ENCODE measurements at places on chromosomes 1 and 21.
A peak's percentile ranks its signal among the peaks of the same experiment; 100 is the strongest.

- DNase-seq: no peak
These were observed 14.6 kb downstream of the EXOC8 start for GRCh38 chr1:231322880-231323530.

GRCh38 chr1:113868387-113869083 is 3.0 kb downstream of the PTPN22 start:
- DNase-seq: no peak

DNA sequence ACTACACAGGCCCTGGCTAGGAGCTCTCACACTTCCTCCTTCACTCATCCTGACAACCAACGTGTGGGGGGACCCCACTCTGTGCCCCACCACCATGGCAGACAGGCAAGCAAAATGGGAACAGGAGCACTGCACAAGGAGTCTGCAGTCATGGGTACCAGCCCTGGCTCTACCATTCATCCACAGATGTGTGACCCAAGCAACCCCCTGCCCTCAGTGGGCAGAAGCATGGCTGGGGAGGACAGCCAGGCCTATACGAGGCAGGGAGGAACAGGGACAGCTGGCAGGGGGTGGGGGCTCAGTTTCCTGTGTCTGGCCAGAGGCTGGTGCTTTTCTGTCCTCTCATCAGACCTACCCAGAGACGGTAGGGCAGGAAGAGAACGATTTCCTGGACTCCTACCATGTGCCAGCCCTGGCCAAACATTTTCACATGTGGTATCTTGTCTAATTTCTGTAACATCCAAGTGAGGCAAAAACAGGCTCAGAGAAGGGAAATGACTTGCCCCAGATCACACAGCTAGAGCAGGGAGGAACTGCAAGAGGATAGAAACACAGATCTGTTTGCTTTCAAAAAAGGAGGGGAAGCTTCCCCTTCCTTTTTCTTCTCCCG is 178.0 kb downstream of the HIVEP3 start:
- DNase-seq: no peak

GRCh38 chr1:232883992-232884661 is 66.3 kb upstream of the NTPCR start:
- no peak for DNase-seq

DNA sequence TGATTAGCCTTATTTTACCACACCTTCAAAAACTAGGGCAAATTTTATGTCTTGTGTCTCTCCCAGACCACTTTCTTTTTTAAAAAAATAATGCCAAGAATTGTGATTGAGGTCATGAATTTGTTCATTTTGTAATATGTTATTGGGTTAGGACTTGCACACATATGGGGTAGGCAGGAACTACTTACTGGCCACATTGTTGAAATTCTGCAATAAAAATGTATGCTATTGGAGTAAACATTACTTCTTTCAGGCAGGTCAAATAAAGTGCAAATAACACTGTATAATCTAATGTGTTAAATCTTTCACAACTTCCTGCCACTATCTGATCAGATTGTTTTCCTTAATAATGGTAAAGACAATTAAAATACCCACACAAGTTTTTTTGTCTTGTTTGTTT is 166.6 kb upstream of the COL11A1 start:
- no peak for DNase-seq

GRCh38 chr1:56409112-56409691 is 170.2 kb downstream of the PLPP3 start:
- no peak for DNase-seq

- no peak for DNase-seq
These were observed 176.8 kb upstream of the PDE4B start for GRCh38 chr1:65615859-65616258.

GRCh38 chr1:220149742-220150141 is 55.8 kb downstream of the IARS2 start:
- no peak for DNase-seq

DNA sequence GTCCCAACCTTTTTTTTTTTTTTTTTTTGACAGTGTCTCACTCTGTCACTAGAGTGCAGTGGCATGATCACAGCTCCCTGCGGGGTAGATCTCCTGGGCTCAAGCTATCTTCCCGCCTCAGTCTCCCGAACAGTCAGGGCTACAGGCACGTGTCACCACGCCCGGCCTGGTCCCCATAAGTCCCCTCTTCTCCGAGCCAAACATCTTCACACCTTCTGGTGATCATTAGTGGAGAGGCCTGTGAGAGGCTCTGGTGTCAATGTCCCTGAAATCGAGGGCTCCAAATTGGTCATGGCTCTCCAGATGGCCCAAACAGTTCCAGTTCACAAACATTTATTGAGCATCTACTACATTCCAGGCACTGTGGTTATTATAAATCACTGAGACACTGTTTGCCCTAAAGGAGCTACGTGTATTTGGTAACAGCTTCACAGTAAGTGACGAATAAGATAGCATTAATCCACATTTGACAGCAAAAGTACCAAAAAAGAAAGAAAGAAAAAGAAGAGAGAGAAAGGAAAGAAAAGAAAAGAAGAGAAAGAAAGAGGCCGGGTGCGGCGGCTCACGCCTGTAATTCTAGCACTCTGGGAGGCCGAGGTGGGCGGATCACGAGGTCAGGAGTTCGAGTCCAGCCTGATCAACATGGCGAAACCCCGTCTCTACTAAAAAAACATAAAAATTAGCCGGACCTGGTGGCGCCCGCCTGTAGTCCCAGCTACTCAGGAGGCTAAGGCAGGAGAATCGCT is 867 bp upstream of the TIMM17A start:
- no peak for DNase-seq

DNA sequence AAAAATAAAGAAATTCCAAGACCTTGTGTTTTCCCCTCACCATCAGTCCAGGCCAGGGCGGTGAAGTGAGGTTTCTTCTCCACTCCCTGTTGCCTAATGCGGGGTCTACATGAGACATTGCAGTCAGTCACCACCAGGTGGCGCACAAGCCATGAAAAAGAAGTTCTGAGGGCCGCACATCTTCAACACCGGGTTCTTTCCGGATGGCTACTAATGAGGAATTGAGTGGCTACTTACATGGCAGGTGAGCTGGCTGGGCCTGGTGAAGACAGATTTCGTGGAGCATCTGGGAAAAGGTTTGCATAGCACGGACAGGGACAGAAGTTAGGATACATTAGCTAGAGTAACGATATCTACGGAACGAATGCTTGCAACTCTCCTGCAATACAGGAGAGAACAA is 15.8 kb upstream of the S100A11 start:
- peak; percentile 28 for DNase-seq

- no peak for DNase-seq
These were observed 111.7 kb downstream of the NAV1 start for GRCh38 chr1:201650623-201650933.

DNA sequence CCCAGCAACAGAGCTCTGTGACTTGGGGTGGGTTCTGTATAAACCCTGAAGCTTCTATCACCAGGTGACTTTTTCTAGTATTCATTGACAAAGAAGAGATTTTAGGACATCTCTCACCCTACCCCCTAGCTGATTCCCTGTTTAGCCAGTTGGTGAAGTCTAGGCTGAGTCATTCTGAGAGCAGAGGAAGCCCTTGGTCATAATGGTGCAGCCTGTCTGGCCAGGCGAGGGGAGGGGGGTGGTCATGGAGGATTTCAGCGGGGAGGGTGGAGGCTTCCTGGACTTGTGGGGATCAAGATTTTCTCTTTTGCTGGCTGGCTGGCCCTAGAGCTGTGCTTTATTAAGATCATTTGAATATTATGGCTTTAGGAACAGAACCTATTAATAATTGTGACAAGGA is 262.6 kb downstream of the CAMTA1 start:
- no peak for DNase-seq

DNA sequence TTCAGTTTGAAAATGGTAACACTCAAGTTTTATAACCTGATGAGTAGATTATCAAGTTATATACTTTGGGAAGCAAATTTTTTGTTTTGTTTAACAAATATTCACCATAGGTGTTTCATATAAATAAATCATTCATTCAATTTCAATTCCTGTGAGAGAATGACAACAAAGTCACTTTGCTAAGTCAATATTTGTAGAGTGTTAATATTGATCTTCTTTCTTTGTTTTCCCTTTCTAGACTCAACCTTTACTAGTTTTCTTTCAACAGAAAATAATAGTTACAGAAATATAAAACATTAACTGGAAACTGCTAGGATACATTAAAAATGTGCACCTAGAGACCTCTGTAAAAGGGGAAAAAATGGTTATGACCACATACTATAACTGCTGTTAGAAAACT is 11.1 kb downstream of the EFCAB7 start:
- DNase-seq: no peak

DNA sequence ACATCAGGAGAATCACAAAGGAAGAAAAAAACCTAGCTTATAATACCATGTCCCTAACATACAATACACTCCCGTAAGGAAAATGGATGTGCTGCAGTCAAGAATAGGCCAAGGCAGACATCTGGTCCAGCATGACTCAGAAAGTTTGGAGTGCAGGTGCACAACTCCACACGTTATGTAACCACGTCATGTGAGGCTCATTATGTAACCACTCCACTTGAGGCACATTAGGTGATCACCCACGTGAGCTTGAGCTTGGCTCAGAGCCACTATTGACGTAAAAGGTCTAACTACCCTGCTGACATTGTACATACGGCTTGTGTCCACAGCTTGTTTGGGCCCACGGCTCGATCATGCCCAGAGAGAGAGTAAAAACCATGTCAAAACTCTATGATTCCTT is 99.8 kb upstream of the C1orf21 start:
- no peak for DNase-seq

GRCh38 chr1:2988256-2988655 is 33.0 kb upstream of the ACTRT2 start:
- no peak for DNase-seq

DNA sequence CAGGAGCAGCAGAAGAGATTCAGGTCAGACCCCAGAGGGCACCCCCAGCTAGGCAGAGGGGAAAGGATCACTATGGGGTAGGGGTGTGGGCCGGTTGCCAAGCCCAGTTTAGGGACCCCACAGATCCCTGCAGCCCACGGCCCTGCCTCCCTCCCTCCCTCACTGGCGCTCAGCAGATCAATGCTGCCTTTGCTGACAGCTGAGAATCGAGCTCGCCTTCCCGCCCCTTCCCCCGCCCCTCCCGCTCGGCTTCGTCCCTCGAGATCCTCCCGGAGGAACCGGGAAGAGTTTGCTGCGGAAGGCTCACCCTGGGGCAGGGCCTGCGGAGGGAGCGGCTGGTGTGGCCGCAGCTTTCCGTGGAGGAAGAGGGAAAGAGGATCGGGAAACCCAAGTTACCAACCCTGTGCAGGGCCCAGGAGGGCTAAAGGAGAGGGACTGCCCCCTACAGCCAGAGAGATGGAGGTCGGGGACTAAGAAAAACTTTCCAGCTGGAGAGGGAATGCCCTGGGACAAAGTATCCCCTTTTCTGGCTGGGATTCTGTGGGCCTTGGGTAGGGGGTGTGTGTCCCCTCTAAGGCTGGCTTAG is 1.1 kb upstream of the KCNQ4 start:
- DNase-seq: no peak

DNA sequence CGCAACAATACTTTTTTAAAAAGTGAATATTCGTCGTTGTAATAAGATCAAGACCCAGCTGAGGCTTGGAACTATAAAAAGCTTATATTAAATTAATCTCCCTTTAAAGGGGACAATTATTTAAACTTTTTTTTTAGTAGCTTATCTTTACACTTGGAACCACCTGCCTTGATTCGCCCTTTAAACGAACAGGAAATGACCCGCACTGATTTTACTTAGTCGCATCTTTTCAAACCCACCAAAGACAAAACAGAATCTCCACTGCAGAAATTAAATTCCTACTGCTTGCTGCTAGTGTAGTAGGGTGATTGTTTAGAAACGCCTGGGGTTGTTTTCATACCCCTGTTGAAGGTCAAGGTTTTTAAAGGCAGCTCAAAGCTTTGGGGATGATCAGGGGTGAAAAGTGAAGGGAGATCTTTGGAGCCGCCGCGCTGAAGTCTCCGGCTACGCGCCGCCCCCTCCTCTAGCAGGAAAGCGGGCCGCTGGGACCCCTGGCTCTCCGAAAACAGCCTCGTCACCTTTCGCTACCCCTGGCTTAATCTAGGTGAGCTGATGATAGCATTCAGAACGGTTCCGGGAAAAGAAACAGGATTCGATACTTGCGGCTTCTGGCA is 163.4 kb downstream of the RUNX1 start:
- DNase-seq: no peak

DNA sequence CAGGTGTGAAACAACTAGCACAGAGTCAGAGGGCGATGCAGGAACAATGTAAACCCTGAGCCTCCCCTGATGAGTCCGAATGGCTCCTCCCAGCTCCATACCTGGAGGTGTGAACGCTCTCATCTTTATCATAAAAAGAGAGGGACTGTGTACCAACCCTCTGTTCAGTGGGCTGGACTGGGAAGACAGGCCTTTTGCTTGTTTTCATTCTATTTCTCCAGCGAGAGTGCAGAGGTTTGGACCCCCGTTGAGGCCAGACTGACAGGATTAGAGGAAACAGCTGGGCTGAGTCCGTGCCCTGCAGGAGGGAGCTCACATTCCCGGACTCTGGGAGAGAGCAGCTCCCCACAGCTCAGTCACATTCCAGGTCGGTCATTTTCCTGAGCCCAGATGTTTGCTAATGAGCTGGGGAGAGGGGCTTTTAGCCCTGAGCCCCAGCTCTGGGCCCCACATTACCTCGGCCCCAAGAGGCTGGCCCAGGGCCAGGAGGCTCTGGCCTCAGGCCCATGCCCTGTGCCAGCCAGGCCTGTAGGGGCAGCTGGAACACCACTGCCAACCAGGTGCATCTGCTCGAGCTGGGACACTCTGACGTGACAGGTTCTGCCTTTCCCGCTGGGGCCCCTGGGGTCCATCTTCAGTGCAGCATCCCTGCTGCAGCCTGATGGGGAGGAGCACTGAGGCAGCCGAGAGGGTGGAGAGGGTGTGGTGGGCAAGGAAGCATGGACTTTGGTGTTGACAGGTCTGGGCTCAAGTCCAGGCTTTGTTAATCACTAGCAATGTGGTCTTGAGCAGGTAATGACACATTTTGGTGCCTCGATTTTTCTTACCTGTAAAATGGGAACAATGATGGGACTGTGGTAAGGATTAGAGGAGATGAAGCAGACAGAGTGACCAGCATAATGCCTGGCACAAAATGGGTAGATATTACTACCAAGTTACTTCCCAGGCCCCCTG is 3.5 kb upstream of the NBL1 start:
- DNase-seq: no peak

DNA sequence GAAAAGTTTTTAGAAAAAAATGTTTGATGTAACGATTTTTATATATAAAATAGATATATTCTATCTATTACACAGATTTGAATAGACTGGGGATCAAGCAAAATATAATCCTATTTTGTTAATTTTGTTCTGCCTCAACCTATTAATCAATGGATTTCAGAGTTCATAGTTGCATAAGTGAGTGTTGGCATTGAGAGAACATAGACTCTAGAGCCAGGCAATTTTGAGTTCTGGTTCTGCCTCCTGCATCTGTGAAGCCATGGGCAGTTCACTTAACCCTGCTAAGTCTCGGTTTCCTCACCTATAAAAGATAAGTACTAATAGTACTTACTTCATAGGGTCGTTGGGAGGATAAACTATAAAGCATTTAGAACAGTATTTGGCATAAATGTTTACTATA is 13.6 kb upstream of the PKN2 start:
- DNase-seq: no peak

- DNase-seq: no peak
These were observed 1.1 kb upstream of the C2CD2 start for GRCh38 chr21:41954654-41955499.

Measured in SIG-M5 (cell line).